ENCODE measurements at places on chromosomes 3 and 15.

GRCh38 chr15:85920956-85921355 lies 126.2 kb upstream of the KLHL25 start:
- no peak for ATAC-seq

DNA sequence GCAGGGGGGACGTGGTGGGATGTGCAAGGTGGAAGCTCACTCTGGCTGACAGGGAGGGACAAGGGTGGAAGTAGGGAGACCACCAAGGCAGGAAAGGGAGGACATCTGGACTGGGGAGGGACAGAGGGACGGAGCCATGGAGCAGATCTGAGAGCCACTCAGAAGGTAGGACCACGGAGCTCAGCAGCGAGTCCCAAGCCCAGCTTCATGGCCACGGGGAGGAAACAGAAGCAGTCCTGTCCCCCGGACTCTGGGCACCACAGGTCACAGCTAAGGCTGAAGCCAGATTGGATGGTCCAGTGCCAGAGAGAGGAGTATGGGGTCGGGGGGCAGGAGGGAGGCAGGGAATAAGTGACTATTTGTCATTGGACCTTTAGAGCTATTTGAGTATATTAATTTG lies 220.1 kb downstream of the TBC1D2B start:
- ATAC-seq, result no peak

DNA sequence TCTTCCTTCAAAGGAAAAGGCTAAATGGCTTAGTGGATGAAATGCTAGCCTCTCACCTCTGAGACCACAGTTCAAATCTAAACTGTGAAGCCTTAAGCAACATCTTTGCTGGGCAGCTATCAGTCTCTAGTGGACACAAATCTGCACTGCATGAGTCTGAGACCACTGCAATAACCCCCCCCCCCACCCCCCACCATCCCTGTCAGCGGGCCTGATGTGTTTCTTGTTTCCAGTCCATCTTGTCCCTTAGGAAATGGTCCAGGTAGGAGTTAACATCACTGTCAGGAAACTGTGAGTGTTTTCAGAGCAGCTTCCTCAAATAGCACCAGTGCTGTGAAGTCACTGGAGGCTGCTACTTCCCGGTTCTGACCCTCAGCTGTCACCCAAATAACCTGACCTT lies 140.6 kb upstream of the TMCO5A start:
- no peak for ATAC-seq

- ATAC-seq, result no peak
Measured at GRCh38 chr3:150743508-150743907, 19.5 kb downstream of the SIAH2 start.

- ATAC-seq, result no peak
Measured at GRCh38 chr15:39851500-39852092, 68.5 kb downstream of the GPR176 start.

DNA sequence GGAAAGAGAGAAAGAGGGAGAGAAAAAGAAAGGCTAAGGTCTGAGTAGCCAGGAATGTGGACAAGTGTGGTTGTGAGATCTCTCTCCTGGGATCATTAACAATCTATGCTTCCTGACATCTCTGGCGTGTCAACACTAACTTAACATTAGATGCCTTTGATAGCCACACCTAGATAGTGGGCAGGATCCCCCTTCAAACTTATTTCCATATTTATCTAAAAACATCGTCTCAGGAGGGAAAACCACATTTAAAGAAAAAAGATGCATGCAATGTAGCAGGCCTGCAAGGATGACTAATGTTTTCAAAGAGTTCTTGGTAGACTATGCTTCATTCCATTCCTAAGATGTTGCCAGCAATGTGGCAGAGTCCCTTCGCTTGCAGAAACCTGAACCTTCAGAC lies 80.9 kb downstream of the MLH1 start:
- ATAC-seq, result no peak

DNA sequence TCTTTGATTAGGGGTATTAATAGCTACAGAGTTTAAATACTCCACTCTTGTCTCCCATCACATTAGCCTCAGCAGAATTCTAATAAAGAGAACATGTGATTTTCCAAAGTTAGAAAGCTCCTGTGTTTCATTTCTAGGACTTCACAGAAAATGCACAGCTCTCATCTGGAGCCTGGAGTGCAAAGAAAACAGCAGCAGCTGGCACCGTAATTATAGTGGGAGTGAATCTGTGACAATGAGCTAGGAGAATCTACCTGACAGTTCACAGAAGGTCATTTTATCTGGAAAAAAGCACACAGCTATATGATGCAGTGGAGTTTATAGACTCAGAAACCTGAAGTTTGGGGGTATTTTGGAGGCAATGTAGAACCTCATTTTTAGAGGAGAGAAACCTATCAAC lies 5.4 kb upstream of the TRIM59 start:
- ATAC-seq, result no peak

DNA sequence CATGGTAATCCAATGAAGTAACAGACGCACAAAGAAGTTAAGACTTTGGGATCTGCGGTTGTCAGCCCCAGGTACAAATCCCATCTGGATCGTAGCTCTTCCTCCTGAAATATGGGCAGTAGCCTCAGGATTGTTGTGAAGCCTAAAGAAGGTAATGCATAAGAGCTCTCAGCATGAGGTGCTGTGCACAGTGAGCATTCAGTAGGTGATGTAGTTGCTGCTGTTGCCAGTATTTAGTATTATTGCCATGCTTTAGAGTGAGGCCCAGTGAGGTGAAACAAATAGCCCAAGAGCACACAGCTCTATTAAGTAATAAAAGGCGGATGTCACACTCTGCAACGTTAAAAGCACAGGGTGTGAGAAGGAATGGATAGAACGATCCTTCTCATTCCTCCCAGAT lies 225.7 kb downstream of the GABRG3 start:
- ATAC-seq, result no peak

DNA sequence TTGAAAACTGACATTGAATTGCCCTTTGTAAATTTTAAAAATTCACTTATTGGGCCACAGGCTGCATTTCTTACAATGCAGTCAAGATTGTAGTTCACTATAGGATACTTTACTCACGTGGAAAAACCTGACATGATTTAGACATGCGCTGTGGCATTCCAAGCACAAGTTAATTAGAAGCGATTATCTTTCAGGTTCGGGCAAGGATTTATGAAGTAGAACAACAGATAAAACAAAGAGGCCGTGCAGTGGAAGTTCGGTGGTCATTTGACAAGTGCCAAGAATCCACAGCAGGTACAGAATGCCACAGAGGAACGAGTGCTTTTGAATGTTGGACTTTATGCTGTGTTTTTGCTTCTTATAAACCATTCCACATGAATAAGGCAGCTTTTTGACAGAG lies 37.8 kb downstream of the GPR171 start:
- ATAC-seq, result no peak

DNA sequence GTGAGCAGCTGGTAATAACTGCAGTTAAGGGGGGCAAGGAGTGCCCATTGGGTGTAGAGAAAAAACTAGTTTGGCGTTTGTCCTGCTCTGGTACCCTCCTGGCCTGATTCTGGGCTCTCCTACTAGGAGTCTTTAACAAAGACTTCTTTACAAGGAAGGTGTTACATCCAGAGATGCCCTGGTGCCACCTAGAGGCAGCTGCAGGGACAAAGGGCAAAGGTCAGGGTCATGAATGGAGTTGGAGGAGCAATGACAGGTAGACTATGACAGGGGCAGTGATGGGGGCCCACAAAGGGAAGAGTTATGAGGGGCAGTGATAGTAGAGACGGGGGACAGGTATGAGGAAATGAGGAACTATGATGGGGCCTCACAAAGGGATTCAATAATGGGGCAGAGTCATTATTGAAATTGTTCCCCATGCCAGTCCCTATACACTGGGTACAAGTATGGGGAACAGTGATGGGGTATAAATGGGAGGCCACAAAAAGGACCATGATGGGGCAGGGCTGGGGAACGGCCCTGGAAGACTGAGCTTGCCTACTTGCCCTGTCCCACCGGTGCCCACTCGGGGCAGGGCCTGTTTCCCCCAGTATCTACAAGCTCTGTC lies 7.9 kb downstream of the CCDC71 start:
- peak; percentile 76 for ATAC-seq

- peak; percentile 80 for ATAC-seq
Measured at GRCh38 chr3:10437272-10437994, 68.0 kb downstream of the ATP2B2 start.

- ATAC-seq, result peak; percentile 86
Measured at GRCh38 chr15:79978655-79979514, 7.9 kb upstream of the BCL2A1 start.

GRCh38 chr3:56989977-56990640 lies 70.4 kb upstream of the SPATA12 start:
- ATAC-seq, result no peak

GRCh38 chr3:107117922-107118536 lies 259.2 kb upstream of the CCDC54 start:
- ATAC-seq, result no peak
